ENCODE measurements at places on chromosomes 4 and X. TPM values are rescaled to one million over a fixed set of nuclear protein-coding genes. Genes with fewer than 3 reads are reported as not detected.

DNA sequence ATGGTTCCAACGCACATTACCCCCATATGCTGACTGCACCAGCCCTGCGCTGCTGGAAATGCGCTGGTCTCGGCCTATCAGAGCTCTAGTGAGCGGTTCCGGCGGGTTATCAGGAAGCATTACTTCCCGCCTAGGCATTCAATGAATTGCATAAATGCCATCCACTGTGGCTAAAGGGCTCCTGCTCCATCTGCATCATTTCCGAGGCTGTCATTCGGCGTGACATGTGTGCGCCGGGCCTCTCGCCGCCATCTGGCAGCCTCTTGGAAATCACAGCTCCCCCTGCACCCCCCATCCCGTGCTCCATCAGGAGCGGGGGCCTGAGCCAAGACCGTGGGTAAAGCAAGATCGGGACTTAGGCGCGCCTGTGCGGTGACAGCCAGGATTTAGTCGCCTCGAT, 64.4 kb downstream of the SEPSECS start:
- DNase-seq: no peak

GRCh38 chrX:107716118-107716684, 59.4 kb downstream of the TSC22D3 start:
- no peak for DNase-seq

- DNase-seq: no peak
Observed at GRCh38 chrX:101484135-101484534, 1.1 kb upstream of the ARMCX4 start.

DNA sequence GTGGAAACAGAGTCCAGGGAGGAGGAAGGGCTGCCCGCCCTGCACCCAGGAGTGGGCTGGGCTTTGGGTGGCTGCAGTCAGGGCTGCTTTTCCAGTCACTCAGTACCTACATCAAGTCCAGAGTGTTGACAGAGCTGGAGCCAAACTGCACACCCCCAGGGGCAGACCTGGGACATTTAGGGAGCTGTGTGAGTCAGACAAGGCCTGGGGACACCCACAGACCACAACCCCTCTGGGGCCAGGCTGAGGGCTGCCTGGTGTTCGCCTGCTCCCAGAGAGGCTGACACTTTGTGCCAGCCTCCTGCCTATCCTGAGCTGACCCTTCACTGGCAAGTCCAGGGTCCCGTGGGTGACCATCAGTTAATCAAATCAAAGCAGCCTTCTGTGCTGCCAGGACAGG, 240.0 kb downstream of the BCOR start:
- DNase-seq: no peak

GAGE2A gene
- total RNA-seq: not detected

SPRY1 gene
- total RNA-seq: 6.4 TPM

Measured in CD4-positive, CD25-positive, alpha-beta regulatory T cell (primary cell).